ENCODE measurements at places on chromosomes 16 and 17.

DNA sequence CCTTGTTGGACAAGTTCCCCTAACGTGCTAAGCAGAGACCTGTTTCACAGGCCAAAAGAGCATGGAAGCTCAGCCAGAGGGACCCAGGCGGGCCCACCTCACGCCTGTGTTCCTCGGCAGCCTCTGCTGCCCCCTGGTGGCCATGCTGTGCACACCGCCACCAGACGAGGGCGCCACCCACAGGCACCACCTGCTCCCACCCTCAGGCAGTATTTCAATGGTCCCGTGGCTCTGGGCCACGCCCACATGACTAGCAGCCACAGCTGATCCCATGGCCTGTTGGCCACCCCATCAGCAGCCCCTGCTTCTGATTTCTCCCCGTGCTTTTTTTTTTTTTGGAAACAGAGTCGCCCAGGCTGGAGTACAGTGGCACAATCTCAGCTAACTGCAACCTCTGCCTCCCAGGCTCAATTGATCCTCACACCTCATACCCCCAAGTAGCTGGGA, 18.9 kb downstream of the MPG start:
- peak; percentile 85 for DNase-seq

DNA sequence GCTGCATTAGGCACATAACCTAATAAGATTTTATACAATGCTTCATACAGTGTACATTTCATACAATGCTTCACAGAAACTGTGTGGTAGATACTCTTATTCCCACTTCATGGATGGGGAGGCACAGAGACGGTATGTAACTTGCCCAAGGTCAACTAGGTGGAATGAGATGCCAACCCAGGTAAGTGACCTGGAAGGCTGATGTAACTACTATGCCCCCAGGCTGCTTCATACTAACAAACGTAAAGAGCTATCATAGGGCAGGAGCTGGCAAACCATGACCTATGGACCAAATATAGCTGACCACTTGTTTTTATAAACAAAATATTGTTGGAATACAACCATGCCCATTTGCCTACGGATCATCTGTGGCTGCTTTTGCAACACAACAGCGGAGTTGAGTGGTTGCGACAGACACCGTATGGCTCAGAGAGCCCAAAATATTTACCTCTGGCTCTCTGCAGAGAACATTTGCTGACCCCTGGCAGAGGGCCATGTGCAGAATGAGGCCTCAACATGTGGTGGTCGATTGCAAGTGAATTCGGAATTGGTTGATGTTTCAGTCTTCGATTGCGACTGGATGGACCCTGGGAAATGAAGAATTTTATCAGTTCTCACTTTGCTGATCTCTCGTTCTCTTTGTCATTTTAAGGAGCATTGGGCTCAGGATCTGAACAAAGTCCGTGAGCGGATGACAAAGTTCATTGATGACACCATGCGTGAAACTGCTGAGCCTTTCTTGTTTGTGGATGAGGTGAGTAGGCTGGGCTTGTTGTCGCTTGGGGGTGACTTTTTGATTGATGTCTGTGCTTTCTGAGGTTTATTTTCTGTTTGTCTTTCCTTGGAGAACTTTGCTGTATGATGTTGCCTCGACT, 109.7 kb downstream of the PLCG2 start:
- DNase-seq, result no peak

DNA sequence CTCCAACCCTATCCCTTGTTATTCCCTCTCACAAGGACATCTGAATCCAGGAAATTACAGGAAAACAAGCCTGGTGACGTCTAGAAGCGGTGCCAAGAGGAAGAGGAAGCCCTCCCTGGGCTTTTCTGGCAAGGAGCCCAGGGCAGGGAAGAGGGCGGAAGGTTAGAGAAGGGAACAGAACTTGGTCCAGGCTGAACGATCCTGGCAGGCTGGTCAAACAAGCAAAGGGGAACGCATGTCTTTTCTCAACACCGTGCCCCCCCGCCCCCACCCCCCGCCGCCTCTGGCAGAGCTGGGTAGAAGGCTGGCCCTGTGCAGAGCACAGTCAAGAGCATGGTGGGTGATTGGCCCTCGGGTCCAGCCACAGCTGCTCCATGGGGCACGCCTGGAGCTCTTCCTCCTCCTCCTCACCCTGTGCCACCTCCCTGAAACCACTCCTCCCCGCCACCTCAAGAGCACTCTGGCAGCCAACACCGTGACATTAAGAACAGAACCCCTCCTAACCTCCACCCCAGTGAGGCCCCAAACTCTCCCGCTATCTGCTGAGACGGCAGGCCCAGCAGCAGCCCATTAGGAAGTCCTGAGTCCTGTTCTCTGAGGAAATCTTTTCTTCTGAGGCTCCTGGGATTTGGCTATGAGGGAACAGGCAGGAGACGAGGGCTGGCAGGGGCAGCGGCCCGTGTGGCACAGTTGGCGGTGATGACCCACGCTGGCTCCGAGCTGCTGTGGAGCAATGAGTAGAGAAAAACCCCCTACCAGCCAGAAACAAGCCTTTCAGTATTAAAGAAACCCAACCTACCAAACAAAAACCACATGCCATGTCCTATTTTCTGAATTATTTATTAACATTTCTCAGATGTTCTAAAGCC, 7.3 kb downstream of the C16orf86 start:
- no peak for DNase-seq

DNA sequence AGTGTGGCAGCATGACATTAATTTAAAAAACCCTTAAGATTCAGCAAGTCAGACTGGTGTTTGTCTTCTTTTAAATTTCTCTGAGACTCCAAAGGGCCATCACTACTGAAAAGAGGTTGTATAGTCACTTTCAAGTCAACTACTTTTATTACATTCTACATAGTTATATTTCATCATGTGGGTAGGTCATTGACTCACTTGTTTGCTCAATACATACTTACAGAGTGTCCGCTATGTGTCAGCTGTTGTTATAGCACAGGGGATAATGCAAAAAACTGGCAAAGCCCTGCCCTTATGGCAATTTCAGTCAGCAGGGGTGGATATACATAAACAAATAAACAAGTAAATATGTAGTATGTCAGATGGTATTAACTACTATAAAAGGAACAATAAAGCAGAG, 2.5 kb upstream of the MYH4 start:
- no peak for DNase-seq

- DNase-seq, result no peak
These were observed 109.2 kb downstream of the LYRM1 start for GRCh38 chr16:21009815-21010214.

DNA sequence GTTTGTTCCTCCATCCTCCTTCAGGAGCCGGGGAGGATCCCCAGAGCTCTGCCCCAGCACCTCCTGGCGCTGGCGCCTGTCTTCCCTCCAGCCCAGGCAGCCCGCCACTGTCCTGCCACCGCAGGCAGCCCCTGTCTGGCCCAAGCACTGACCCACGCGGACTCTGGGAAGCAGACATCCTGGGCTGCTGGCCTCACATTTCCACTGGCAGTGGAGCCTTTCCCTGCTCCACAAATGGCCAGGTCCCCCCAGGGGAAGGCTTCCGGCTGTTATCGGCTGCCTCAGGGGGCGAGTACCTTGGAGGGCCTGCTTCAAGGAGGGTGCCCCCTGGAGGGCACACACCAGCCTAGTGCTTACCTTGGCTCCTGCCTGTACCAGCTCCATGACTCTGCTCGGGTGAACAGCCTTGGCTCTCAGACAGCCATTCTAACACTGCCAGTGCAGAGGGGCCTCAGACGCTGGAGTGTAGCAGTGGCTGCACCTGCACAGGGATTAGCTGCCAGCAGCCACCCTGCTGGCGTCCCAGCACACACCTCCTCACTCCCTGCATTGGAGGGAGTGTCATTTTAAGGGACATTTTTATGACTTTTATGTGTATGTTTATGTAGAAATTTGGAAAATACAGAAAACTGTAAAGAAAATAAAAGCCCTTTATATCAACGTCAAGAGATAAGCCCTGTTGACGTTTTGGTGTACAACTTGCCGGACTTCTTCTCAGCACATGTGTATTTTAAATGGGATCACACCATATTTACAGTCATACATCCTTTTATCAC, 21.0 kb downstream of the ACE start:
- DNase-seq, result no peak

GRCh38 chr16:88924834-88925539, 52.0 kb downstream of the CBFA2T3 start:
- DNase-seq, result no peak

DNA sequence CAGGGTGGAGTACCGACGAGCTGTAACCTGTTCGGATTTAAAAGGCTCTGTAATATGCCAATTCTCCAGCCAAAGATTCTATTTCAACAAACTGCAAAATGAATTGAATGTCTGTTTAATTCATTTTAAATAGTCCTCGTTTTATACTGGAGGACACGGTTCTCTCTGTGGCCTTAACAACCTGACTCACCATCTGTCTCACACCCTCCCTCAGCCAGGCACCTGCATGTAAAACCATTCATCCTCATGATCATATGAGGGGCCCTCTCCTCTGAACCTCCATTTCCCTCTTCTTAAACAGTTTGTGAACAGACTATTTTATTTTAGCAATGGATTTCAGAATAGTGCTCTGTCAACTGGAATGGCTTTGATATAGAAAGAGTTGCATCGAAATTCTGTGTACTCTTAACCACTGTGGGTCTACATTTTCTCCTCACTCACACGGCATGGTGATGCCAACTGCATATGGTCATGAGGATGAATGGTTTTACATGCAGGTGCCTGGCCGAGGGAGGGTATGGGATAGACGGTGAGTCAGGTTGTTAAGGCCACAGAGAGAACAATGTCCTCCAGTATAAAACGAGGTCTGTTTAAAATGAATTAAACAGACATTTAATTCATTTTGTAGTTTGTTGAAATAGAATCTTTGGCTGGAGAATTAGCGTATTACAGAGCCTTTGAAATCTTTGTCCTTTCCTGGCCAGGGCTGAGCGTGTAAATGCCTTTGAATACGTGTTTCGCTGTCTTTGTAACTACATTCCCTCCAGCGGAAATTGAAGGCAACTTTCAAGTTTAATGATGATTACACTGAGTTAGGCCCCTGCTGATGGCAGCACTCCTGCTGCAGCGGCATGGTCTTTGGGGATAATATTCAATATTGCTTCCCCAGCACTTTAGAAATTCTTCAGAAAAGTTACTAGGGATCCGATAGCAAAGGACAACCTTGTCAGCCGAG, 329.6 kb downstream of the SNX29 start:
- no peak for DNase-seq

GRCh38 chr17:66964930-66965800, 658 bp downstream of the CACNG4 start:
- no peak for DNase-seq

GRCh38 chr17:58279016-58279711, 1.6 kb downstream of the MPO start:
- DNase-seq, result no peak

DNA sequence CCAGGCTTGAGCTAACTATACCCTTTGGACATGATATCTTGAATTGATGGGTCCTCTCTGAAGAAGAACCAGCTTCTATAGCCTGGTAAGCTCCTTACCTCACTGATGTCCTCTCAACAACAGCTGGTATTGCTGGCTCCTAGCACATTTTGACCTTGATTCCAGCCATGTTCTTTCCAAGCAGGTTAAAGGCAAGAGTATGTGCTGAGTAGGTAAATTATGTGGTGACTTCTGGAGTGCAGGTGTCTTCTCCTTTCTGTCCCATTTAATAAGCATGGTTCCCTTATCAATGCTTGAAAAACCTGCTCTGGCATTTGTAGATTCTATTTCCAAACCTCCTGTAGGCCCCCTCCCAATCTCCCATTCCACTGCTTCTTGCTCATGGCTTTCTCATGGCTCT, 300.1 kb downstream of the UTP18 start:
- DNase-seq, result no peak

- DNase-seq, result no peak
These were observed 1.3 kb downstream of the SMTNL2 start for GRCh38 chr17:4585638-4585994.

DNA sequence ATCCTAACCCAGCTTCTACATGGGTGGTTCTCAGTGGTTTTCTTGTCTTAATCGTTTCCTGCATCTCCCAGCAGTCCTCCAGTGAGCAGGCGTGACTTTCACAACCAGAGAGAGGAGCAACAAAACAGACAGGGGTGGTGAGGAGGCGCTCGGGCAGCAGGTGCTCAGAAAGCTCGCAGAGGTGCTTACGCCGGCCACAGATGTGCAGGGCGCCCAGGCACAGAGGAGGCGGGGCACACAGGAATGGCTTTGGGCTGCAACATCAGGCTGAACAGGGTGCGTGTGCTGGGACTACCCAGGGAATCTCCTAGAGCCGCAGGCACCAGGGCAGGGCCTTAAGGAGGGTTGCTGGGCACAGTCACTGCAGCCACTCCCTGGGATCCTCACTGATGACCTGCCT, 32.6 kb downstream of the KLHDC4 start:
- DNase-seq, result no peak

GRCh38 chr16:81996664-81997509, 14.4 kb downstream of the SDR42E1 start:
- no peak for DNase-seq

DNA sequence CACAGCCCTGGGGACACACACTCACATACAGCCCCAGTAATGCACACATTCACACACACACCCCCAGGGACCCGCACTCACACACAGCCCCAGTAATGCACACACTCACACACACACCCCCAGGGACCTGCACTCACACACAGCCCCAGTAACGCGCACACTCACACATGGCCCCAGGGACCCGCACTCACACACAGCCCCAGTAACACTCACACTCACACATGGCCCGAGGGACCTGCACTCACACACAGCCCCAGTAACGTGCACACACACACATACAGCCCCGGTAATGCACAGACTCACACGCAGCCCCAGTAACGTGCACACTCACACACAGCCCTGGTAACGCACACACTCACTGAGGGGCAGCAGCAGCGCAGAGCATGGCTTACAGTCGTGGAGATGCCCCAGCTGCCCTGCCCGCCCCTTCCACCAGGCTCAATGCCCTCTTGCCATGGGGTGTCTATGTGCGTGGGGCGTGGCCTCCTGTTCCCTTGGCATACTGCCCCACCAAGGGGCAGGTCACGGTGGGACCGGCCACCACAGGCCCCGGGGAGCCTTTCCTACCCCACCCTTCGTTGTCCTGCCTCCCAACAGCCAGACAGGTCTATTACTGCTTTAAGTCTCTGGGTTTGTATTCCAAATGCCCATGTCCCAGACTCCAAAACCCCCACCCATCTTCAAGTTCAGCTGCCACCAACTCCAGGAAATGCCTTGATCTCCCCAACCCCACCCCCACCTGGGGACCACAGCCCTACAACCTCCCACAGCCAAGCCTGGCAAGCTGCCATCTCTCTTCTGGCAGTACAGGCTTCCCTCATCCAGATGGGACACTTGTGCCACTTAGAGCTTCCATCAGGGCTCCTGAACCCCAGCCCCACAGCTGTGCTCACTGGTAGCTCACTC, 2.7 kb downstream of the CCDC102A start:
- DNase-seq, result no peak

DNA sequence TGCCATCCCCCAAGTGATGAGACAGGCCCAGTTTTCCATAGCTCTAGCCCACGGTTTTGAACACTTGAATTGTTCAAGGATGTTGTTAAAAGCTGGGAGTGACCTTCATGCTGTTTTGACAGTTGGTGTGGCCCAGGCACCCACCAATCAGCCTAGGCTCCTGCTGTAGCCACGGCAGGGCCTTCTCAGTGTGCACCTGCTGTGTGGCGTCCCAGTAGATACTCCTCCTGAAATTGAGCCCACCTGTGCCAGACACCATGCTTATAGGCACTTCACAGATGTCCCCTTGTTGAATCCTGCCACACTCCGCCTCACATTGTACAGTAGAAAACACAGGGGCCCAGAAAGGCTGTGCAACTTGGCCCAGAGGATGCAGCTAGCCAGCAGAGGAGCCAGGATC, 86.4 kb downstream of the SOCS1 start:
- no peak for DNase-seq

GRCh38 chr17:46765453-46765852, 53.0 kb downstream of the WNT3 start:
- no peak for DNase-seq

GRCh38 chr17:10278218-10278617, 79.8 kb upstream of the GAS7 start:
- DNase-seq, result no peak

GRCh38 chr16:85390511-85391174, 222.5 kb upstream of the GSE1 start:
- no peak for DNase-seq

Data from activated T-helper 1 cell treated with anti-CD3 and anti-CD28 coated beads, Interleukin-2, amount 50 U/mL, for 16 hours (primary cell).